Esophagus squamous epithelium (tissue), 5 donors: ENCODE measurements at places on chromosomes 7 and 10.

- no peak for DNase-seq
Measured at GRCh38 chr10:101536800-101537199, 51.3 kb downstream of the POLL start.

DNA sequence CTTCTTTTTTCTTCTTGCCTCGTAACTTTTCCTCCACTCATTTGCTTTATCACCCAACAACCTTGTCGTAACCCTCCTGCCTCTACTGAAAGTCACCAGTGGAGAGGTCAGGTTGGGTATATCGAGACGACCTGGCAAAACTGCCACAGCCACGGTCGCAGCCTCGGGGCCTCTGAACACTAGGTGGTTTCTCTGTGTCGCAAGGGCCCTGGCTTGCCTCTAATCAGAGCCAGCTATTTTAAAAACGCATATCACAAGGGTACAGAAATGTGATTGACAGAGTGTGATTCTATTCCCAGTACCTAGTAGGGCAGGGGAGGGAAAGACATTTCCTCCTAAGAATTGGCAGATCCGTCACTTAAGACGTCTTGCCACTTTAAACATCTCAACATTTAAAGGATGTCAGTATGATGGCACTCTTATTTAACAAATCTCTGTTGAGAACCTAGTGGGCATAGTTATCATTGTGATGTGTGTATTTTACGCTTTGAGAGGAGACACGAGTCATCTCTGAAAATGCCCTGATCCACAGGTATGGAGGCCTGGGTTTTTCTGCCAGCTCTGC is 197.5 kb downstream of the ARHGAP21 start:
- no peak for DNase-seq

GRCh38 chr7:142796001-142796500 is 25.3 kb downstream of the PRSS2 start:
- DNase-seq: no peak

GRCh38 chr7:133549633-133550032 is 296.8 kb downstream of the EXOC4 start:
- DNase-seq: no peak

GRCh38 chr10:110430340-110431273 is 67.1 kb upstream of the DUSP5 start:
- no peak for DNase-seq

DNA sequence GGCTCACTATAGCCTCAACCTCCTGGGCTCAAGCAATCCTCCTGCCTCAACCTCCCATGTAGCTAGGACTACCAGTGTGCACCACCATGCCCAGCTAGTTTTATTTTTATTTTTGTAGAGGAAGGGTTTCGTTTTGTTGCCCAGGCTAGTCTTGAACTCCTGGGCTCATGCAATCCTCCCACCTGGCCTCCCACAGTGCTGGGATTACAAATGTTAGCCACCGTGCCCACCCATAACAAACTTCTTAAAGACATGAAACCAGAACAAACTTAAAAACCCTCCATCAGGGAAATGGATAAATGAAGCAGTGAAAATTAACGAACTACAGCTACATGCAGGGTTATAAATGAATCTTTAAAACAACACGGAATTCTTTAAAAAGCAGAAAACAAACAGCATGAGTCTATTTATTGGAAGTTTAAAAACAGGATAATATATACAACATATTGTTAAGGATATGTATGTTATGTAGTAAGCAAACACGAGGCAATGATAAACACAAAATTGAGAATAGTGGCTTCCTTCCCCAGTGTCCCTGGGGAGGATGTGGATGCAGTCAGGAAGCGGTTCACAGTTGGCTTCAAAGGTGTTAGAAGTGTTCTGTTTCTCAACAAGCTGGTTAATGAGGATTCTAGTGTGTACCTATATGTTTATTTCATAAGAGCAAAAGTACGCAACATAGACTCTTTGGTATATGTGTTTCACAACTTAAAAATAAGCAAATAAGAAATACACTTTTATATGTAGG is 128.2 kb upstream of the IMMP2L start:
- no peak for DNase-seq

GRCh38 chr7:2513702-2514101 is 5.9 kb upstream of the LFNG start:
- no peak for DNase-seq

DNA sequence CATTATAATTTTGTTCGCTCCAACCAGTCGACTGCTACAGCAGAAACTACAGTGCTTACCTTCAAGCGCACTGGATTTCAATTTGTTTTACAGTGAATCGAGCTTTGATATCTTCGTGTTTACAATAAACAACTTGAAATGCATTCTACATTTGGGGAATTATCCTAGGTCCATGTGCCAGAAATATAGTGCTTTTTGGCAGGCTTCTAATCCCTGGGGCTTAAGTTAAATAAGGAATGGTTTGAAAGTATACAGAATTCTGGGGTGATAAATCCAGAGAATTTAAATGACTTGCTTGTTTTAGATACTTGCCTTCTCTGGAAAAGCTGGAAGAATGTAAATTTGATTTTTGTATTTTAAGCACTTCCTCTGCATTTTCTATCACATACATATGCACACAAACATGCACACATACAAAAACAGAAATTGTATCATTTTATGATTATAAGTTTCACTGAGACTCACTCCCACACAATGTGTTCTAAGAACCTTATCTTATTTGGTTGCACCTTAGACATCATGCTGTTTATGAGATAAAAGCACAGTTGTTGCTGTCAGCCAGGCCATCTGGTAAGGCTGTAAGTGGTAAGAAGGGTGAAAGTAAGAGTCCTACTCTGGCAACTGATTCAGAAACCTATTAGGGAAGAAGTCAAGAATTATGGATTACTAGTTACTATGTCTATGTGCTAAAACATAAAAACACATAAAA is 347.2 kb upstream of the KCND2 start:
- no peak for DNase-seq

- DNase-seq: no peak
Measured at GRCh38 chr7:44215531-44215930, 14.8 kb downstream of the YKT6 start.

- no peak for DNase-seq
Measured at GRCh38 chr10:48551861-48552591, 52.8 kb downstream of the ARHGAP22 start.

DNA sequence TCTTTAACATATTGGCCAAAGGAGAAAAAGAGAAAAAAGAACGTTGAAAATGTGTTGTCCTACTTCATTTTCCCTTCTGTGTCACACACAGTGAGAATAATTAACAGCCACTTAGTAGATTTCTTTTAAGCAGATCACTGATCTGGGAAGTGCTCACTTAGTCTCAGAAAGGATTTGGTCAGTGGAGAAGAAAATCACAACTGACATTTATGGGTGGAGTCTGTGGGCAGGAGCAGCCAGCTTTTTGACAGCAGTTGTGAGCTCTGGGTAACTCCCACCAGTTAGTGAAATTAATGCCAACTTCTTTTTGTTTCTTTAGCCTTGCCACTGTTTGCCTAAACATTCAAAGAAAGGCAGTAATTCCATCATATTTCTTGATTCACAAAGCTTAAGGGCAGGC is 49.7 kb downstream of the CDK14 start:
- DNase-seq: no peak
